WTC11 (cell line): ENCODE measurements at places on chromosomes 1 and 21. TPM values are rescaled to one million over a fixed set of nuclear protein-coding genes. Genes with fewer than 3 reads are reported as not detected.

Gene VHLL
- total RNA-seq: 0.39 TPM in 1 of 3 replicates, not detected in the others

Gene PPIH
- 68.5 to 73.1 TPM (median 69.3 TPM) in 3 replicates for total RNA-seq

Gene S100A2
- 0.74 to 1.6 TPM (median 0.80 TPM) in 3 replicates for total RNA-seq

Gene PRDX6
- 512 to 538 TPM (median 516 TPM) in 3 replicates for total RNA-seq

Gene RHCE
- total RNA-seq: 0.24 to 0.27 TPM in 2 of 3 replicates, not detected in the other

Gene SIM2
- total RNA-seq: 0.09 to 0.17 TPM (median 0.11 TPM) in 3 replicates

DNA sequence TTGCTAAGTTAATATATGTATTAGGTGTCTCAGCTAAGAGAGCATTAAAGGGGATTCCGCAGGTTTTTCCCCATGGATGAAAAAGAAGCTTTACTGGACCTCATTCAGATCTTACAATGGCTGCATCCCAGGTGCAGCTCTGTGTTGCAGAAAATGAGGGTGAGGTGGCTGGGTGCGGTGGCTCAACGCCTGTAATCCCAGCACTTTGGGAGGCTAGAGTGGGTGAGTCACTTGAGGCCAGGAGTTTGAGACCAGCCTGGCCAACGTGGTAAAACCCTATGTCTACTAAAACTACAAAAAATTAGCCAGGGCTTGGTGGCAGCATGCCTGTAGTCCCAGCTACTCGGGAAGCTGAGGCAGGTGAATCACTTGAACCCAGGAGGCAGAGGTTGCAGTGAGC, 58.5 kb upstream of the MORC3 start:
- no peak for DNase-seq
- H3K27me3 ChIP-seq: no peaks in the 10 kb centered on the region
- no peak overlapping the region for H3K27ac ChIP-seq

DNA sequence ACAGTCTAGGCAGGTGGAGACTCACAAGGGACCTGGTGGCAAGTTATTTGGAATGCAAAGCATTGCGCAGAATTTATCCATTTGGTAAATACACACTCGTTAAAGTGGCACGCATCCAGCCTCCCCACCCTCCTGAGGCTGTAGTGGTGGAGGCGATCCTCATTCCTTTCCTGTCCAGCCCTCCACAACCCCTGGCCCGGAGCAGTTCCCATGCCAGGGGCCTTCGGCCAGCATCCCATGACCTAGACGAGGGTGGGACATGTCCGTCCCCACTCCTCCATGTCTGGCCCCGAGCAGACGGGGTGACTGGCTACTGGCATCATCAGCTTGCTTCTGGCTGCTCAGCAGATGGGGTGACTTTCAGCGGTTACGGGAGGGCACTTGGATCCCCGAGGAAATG, 281.5 kb upstream of the VAMP3 start:
- H3K4me1 ChIP-seq: peaks cover 17% of the 10 kb centered on the region
- no peak for DNase-seq
- no peaks in the 10 kb centered on the region for H3K27me3 ChIP-seq
- no peak overlapping the region for H3K4me3 ChIP-seq
- H3K27ac ChIP-seq: no peak overlapping the region

DNA sequence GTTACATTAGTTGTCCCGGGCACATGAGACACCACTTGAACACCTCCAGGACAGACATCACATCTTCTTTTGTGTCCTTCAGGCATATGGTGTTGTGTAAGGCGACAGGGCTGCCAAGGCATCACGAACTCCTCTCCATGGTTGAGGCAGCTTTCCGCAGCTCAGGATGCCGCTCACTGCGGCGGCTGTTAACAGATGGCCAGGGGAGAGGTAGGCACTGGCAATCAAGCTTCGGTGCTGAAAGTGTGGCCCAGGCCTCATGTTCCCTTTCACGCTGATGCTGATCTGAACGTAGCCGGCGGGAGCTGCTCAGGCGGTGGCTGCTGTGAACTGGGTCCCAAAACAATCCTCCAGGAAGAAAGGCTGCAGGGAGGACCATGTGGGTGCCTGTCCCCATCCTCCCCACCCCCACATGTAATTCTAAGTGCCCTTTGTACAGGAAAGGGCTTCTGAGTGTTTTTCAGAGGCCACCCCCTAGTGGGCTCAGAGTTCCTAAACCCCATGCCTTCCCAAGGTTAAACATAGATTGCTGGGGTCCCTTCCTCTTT, 287.1 kb upstream of the AJAP1 start:
- peaks cover 49% of the 10 kb centered on the region for H3K36me3 ChIP-seq
- no peak for DNase-seq
- no peaks in the 10 kb centered on the region for H3K4me1 ChIP-seq
- H3K27me3 ChIP-seq: peaks cover 5% of the 10 kb centered on the region

- peaks cover 33% of the 10 kb centered on the region for H3K4me1 ChIP-seq
- H3K27me3 ChIP-seq: peaks cover 37% of the 10 kb centered on the region
- no peaks in the 10 kb centered on the region for H3K36me3 ChIP-seq
- H3K27ac ChIP-seq: no peak overlapping the region
Measured at GRCh38 chr1:58248791-58249190, 297.7 kb downstream of the OMA1 start.

DNA sequence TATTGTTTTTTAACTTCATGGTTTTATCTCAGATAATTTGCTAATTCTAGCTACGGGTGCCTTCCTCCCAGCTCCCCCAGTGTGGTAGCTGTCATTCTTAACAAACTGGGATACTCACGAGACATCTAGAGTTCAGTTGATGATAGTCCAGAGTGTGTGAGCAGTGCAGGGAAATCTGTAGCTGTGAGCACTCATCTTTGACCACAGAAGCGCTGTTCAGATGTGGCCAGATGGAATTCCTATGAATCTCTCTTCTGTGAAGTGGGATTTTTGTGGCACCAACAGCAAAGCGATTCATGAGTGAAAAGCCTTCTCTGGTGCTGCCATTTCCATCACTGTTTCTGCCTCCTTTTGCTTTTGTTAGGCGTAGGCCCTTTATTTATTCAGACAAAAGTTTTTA, 125.1 kb downstream of the NFIA start:
- DNase-seq: no peak
- no peak overlapping the region for H3K27ac ChIP-seq
- peaks cover 12% of the 10 kb centered on the region for H3K4me1 ChIP-seq
- H3K36me3 ChIP-seq: no peaks in the 10 kb centered on the region
- H3K27me3 ChIP-seq: no peaks in the 10 kb centered on the region

GRCh38 chr1:198333744-198334143, 176.9 kb downstream of the NEK7 start:
- H3K4me3 ChIP-seq: no peak overlapping the region
- DNase-seq: no peak
- no peaks in the 10 kb centered on the region for H3K27me3 ChIP-seq
- peaks cover 3% of the 10 kb centered on the region for H3K4me1 ChIP-seq

DNA sequence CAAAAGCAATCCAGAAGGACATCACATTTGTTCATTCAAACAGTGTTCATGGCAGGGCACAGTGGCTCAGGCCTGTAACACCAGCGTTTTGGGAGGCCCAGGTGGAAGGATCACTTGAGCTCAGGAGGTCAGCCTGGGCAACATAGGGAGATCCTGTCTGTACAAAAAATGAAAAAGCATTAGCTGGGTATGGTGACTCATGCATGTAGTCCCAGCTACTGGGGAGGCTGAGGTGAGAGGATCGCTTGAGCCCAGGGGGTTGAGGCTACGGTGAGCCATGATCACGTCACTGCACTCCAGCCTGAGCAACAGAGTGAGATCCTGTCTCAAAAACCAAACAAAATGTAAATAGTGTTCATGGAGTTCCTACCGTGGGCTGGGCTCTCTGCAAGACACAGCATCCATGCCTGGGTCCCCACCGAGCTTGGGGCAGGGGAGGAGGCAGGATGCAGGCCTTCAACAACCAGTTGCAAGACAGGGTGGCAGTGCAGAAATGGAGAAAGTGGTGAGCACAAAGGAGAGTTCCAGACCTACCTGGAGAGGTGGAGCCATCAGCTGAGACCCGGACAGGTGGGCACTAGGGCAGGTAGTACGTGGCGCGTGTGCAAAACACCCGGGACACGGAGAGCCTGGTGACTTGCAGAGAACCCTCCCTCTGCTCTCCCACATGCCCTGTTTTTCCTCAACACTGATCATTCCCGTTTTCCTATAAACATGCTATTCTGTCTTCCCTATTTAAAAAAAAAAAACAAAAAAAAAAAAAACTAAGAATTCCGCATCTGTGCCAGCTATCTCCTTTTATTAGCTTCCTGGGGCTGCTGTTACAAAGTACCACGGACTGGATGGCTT, 138.9 kb downstream of the TOMM20 start:
- peak overlapping the region; percentile 23; the same call in 1 of the 2 replicates for H3K27ac ChIP-seq
- H3K4me3 ChIP-seq: no peak overlapping the region
- DNase-seq: no peak
- no peaks in the 10 kb centered on the region for H3K27me3 ChIP-seq
- peaks cover 22% of the 10 kb centered on the region for H3K4me1 ChIP-seq

- no peak for DNase-seq
- H3K27me3 ChIP-seq: no peaks in the 10 kb centered on the region
- no peaks in the 10 kb centered on the region for H3K4me1 ChIP-seq
- H3K36me3 ChIP-seq: peaks cover 19% of the 10 kb centered on the region
- H3K27ac ChIP-seq: no peak overlapping the region
Measured at GRCh38 chr1:24162201-24162600, 19.3 kb upstream of the IL22RA1 start.
